ENCODE measurements at places on chromosomes 5 and 9.

DNA sequence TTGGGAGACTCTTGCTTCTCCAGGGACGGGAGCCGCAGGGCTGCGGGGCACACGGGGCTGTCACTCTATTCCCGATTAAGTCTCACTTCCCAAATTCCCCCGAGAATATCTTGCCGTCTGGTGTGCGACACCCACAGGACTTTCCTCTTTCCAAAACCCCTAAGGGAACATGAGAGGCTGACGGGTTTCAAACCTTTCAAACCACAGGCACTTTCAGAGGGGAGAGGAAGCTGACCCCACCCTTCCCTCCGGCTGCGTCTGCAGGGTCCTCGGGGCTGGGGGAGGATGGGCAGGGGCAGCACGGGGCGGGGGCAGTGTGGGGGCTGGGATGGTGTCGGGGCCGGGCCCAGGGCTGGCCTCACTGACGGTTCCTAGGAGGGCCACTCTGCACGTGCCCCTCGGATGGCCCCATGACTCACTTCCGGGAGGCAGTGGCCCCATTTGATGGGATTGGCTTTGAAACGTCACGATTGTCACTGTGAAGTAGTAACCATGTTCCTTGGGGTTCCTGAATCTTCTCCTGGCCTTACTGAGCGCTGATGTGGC is 38.2 kb downstream of the SLC9A3 start:
- no peak for DNase-seq

DNA sequence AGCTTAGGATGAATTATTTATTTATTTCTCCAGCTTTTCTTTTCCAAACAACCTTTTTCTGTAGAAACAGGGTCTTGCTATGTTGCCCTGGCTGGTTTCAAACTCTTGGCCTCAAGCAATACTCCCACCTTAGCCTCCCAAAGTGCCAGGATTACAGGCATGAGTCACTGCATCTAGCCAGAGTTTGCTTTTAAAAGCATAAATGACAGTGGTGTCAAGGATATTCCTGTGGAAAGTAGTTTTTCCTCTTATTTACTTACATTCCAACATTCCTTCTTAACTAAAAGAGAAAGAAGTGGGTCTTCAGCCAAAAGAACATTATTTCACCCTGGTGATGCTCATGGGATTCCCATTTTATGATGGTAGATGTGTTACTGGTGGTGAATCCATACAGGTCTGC is 62.4 kb downstream of the GRIA1 start:
- no peak for DNase-seq

- DNase-seq = no peak
Observed at GRCh38 chr9:27339661-27340284, 42.8 kb upstream of the EQTN start.

DNA sequence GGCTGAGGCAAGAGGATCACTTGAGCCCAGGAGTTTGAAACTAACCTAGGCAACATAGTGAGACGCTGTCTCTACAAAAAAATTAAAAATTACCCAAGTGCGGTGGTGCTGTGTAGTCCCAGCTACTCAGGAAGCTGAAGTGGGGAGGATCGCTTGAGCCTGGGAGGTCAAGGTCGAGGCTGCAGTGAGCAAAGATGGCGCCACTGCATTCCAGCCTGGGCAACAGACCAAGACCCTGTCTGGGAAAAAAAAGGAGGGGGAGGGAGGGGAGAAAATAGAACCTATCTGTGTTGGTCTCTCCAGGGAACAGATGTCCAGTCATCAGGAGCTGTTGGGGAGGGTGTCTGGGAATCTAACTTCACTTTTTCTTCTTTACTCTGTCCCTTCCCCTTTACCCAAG is 24.3 kb downstream of the MAT2B start:
- no peak for DNase-seq

DNA sequence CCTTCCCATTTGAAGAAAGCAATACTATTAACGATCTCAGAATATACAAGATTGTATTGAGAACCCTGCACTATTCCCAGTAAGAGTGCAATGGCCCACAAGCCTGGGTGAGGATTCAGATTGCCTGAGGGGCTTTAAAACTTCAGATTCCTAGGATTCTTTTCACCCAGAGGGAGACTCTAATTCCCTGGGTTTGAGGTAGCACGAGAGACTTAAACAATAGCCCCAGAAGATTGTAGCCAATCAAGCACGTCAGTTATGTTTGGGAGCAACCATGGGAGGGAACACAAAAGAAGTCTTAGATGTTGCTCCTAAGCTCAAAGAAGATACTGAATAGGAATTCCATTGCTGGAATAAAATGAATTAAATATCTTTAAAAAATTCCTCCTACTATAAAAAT is 17.9 kb downstream of the MRPS27 start:
- DNase-seq = no peak

DNA sequence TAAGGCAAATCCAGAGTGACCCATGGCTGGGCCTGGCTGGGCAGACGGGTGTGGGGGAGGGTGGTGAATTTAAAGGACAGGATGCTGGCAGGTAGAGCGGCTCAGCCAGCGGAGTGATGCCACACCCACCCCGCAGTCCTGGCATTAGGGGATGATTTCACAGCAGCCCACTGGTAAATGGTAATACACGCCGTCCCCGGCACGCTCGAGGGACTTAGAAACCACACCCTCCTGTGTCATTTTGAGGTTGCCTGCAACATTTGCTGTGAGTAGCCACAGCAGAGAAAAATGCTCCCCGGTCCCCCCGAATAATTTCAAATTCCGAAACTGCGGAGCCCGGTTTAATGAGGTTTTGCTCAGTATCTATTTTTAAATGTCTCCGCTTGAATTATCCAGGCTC is 71.3 kb upstream of the FCN2 start:
- no peak for DNase-seq

- DNase-seq = no peak
Observed at GRCh38 chr5:130280528-130281217, 376.4 kb downstream of the CHSY3 start.

- no peak for DNase-seq
Observed at GRCh38 chr9:127084076-127085039, 38.1 kb downstream of the ANGPTL2 start.

DNA sequence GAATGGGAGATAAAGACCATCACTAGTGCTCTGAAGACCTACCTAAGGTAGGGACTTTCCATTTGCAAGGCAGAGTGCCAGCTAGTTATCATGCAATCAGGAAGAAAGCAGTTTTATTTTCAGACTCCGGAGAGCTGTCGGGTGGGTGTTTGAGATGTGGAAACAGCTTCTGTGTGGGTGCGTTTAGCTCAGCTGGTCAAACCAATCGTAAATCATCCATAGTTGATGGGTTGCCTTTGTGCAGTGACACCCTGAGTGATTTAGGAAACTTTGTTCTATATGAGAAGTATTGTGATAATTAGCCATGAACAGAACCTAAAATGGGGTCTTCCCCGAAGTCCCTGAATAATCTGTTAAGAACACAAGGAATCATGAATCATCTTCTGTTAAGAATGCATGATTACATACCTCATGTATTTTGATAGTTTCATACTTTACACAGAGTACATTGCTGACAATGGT is 284.3 kb downstream of the ARHGAP26 start:
- no peak for DNase-seq

GRCh38 chr5:1315018-1315708 is 20.3 kb upstream of the TERT start:
- no peak for DNase-seq

DNA sequence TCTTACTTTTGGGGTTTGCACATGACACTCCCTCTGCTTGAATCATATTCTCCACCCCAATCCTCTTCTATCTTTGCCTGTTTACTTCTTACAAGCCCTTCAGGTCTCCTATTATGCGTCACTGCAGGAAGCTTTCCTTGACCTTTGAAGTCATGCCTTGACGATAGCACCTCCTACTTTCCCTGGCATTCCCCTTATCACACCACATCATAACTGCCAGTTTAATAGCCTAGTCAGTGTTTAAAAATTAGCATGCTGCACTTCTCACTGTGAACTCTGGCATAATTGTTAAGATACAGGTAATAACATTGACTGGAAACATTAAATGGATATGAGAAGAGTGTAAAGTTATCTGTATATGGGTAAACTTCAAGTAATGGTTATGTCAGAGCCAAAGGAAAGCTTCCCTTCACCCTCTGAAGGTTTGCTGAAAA is 37.1 kb upstream of the CEP120 start:
- DNase-seq = no peak

- no peak for DNase-seq
Observed at GRCh38 chr5:31366941-31367340, 165.0 kb downstream of the DROSHA start.

DNA sequence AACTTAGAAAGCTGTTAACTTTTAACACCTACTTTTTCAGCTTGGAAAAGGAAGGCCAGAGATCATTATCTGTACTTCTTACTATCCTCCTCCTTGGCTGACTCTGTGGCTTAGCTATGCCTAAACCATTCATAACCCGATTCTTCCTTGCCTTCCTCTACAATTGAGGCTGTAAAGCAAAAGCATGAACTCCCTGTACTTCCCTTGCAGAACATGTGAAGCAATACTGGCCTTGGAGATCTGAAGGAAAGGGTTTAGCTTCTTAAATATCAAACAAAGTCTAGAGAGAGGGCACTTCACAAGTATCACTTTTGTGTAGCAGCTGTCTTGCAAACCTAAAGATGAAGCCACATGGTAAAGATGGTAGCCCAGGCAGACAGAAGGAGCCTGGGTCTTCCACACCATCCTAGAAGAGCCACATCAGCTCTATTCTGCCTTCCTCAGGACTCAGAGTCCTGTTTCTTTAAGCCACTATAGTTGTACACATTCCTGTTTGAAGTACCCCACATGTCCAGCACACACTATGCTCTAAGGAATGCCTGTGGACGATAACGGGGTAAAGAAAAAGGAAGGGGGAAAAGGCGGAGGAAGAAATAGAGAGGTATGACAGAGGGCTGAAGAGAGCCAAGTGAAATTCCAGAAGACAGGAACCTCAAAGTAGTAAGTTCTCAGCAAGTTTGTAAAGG is 169.2 kb downstream of the SLIT3 start:
- DNase-seq = no peak
